Activated CD4-positive, alpha-beta T cell treated with anti-CD3 and anti-CD28 coated beads for 4 hours (primary cell): ENCODE measurements at places on chromosomes 1 and 21.

- DNase-seq: no peak
Observed at GRCh38 chr1:53986458-53986857, 31.5 kb downstream of the LDLRAD1 start.

DNA sequence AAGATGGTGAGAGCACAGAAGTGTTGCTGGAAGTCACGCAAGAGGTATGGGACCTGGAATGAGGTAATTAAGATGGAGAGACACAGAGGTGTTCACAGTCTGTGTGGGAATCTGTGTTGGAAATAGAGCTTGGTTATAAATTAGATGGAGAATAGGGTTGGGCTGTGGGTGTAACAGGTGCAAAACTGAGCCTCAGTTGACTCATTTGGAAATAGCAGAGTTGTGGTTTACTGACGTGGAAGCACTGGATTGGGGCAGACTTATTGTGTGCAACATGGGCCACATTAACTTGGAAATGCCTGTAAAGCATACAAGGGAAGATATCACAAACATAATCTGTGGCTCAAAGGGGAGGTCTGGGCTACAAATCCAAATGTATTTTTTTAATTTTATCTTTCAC is 13.0 kb downstream of the CAMSAP2 start:
- no peak for DNase-seq

GRCh38 chr1:217270101-217270500 is 360.8 kb downstream of the GPATCH2 start:
- no peak for DNase-seq

- no peak for DNase-seq
Observed at GRCh38 chr1:87224201-87224600, 104.5 kb upstream of the LMO4 start.

GRCh38 chr1:215526147-215526845 is 40.8 kb upstream of the KCTD3 start:
- DNase-seq: no peak

DNA sequence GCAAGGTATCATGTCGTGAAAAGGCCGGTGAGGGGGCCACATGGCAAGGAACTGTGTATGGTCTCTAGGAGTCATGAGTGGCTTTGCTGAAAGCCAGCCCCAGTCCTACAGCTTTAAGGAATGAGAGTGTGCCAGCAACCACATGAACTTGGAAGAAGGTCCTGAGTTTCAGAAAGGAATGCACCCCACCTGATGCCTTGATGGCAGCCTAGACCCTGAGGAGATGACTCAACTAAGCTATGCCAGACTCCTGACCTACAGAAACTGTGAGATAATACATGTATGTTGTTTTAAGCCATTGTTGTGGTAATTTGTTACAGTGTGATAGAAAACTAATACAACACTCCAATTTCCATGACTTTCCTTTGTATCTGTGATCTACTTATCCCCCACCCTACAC is 33.5 kb upstream of the AKT3 start:
- DNase-seq: no peak

GRCh38 chr21:27674041-27674615 is 707.2 kb upstream of the ADAMTS5 start:
- no peak for DNase-seq
